Left lung (tissue), 14 donors: ENCODE measurements at places on chromosomes 5 and 9. TPM values are rescaled to one million over a fixed set of nuclear protein-coding genes. Genes with fewer than 3 reads are reported as not detected.

Gene MRPL22
- total RNA-seq: 38.4 TPM

Gene FLT4
- 24.1 TPM for total RNA-seq

- no peak for DNase-seq
Observed at GRCh38 chr5:34736445-34737115, 80.5 kb downstream of the RAI14 start.

Gene IFNK
- total RNA-seq: not detected

- no peak for DNase-seq
Observed at GRCh38 chr5:168800701-168801100, 221.5 kb upstream of the PANK3 start.

GRCh38 chr5:120415985-120416384 is 48.1 kb upstream of the PRR16 start:
- DNase-seq: no peak

Gene PCDHA2
- total RNA-seq: 0.52 TPM

Gene STPG3
- total RNA-seq: not detected

GRCh38 chr5:132431632-132432031 is 58.9 kb downstream of the IRF1 start:
- no peak for DNase-seq

Gene PCDHGA8
- 1.1 TPM for total RNA-seq

Gene FREM1
- total RNA-seq: 2.4 TPM

- no peak for DNase-seq
Observed at GRCh38 chr5:56161927-56162326, 71.2 kb downstream of the ANKRD55 start.

- DNase-seq: no peak
Observed at GRCh38 chr9:38417003-38417945, 7.0 kb downstream of the IGFBPL1 start.

DNA sequence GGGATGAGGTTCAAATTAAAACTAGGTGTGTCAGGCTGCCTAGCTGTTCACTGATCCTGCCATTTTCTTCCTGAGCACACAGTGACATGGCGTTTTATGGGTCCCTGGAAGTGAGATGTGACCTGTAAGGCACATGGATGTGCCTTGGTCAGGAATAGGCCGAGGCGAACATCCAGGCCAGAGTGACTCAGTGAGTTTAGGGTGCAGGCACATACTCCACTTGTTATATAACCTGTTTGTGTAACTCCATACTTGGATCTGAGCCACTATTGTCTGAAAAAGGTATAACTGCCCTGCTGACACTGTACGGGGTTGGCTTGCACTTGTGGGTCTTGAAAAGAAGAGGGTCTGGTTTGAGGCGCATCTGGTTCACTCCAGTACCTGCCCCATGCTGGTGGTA is 150.1 kb upstream of the ADAMTS16 start:
- no peak for DNase-seq
